ENCODE measurements at places on chromosomes 2 and 18.

DNA sequence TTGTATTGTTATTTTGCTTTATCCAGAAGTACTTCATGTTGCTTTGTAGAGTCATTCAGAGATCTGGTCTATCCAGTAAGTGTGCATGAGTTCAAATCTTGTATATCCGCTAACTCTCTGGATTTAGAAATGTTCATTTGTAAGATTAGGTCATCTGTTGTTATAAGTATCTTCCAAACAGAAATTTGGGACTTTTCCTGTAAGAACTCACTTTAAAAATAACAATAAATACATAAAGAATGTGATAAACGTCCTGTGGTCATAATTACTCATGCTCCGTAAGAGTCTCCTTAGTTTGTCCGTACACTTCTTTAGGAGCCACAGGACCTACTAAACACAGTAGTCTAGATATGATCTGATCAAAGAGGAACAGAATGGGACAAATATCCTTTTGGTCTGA lies 699.9 kb upstream of the SLC8A1 start:
- DNase-seq = no peak

DNA sequence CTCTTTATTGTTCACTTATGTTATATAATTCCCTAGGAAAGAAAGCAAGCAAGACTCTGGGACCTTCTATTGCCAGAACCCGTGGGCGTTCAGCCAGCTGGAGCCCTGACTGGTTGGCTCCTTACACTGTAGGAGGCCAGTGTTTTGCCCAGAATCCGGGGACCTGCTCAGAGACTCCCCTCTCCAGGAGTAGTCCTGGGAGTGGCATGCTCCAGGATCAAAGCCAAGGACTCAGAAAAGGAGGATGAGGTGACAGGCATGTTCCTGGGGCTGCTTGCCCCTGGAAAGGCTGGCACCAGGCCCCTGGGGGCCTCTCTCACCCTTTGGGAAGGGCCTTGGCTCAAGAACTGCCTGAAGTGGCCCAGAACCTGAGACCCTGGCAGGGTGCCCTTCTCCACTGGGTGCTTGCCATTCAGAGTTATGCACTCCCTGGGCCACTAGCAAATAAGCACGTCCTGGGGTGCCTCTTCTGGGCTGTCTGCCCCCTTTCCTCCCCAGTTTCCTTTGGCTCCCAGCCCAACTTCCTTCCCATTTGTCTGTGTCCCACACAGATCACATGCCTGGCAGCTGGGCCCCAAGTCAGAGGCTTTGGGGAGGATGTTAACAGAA lies 19.6 kb upstream of the KIF3C start:
- DNase-seq = peak; percentile 55

DNA sequence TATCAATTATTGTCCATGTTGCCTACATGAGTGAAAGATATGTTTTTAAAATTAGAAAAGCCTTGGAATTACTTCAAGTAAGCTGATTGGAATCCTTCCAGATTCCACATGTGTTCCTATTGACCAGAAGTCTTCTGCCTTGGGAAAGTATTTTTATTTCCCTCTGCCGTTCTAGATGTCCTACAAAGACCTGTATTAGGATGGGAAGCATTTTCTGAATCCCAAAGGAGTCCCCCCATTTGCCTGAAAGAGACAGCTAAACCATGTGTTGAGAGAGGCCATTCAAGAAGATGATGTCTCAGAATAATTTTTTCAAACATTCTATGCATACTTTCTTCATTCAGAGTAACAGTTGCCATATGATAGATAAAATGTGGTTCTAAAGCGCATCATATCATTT lies 19.0 kb upstream of the MYO1B start:
- no peak for DNase-seq

GRCh38 chr2:217797165-217797564 lies 205.6 kb downstream of the TNS1 start:
- DNase-seq = no peak

DNA sequence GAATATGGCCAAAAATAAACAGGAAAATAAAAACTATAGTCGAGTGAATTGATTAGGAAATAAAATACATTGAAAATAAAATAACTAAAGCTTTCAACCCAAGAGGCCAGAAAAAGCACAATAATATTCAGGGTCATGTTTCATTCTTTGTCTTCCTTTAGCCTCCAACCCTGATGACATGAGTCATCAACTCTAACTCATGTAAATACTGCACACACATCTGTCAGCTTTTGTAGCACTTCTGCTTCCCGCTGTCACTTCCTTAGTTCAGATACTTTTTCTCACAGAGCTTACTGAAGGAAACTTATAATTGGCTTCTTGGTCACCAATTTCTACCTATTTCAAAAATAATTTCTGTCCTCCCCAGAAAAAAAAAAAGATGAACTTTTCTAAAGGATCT lies 112.8 kb downstream of the UPP2 start:
- peak; percentile 87 for DNase-seq

DNA sequence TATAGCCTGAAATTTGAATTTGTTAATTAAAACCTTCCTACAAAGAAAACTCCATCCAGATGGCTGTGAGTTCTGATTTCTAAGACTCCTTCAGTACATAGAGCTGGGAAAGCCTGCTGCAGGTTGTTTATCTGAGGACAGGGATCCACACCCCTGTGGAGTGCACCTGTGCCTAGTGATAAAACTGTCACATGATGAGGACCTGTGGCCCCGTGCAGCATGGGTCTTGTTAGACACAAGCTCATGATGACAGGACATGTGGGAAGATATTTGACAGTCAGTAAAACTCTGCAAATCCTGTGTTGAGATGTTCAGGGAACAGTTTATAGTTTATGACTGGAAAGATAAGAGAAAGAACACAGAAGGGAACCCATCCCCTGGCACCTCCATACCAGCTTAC lies 133.2 kb upstream of the TMEM18 start:
- no peak for DNase-seq

DNA sequence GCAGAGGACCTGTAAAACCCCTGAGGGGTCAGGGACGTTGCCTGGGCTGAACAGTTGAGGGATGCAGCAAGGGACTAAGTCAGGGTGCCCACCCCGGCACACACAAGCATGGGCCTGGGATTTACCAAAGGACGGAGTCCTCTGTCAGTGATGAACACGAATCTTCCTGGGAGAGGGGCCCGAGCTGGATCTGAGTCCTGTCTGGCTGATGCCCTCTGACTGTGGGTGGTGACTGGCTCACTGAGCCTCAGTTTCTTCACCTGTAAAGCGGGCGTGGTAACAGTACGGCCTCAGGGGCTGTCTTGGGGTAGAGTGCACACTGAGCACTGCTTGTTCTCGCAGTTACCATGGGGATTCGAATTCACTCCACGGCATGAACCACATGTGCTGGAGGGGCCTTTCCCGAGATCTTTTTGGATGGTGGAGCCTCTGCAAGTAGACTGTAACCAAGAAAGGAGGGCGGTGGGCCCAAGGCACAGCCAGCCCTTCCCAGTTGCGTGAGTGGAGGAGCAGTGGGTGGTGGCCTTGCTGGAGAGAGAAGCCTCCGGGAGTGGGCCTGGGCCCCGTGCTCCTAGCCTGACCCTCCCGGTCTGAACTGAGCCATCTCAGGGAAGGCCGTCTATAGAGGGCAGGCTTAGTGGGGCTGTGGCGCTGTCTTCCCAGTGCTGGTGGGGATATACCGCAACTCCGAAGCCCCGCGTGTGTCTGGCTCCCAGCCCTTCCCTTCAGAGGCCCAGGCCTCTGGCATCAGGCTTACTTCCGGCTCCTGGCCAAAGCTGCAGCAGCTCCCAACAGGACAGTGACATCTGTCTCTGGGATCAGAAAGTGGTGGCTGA lies 130.8 kb upstream of the HS6ST1 start:
- no peak for DNase-seq

DNA sequence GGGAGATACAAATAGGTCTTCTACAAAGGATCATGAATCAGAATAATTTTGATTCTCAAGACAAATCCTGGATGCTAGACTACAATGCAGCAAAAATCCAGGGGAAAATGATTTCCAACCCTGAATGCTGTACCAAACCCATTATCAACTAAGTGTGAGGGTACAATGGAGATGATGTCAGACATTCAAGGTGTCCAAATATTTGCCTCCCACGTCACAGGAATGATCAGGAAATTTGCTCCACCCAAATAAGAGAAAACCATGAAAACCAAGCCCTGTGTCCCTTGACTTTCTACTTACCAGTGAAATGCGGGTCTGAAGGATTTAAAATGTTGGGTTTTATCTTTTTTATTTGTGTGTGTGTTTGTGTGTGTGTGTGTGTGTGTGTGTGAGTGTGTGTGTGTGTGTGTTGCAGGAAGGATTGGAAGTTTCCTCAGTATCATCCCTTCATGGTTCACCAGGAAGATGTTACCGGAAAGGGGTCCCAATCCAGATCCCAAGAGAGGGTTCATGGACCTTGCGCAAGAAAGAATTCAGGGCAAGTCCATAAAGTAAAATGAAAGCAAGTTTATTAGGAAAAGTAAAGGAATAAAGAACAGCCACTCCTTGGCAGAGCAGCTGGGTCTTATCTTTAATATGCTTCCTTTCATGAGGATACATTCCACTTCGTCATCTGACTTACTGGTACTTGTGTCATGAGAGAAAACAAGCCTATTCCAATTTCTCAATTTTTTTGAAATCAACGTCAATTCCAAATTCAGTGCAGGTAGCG lies 61.1 kb upstream of the ID2 start:
- DNase-seq = no peak

DNA sequence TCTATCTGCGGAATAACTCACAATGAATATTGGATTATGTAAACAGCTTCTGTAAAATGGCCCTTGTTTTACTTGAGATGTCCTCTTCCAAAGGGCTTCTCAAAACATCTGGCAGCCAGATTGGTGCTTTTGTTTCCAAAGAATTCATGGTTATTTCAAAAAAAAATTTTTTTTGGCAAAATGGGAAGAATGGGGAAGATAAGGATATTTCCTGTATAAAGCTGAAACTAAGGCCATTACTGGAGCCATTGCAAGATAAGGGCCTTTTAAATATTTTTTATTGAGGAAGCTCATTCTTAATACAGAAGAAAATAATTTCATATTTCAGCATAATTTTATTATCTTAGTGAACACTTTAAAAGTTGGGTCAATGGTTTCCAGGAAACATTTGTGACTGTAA lies 259.1 kb downstream of the GALNT13 start:
- DNase-seq = no peak

DNA sequence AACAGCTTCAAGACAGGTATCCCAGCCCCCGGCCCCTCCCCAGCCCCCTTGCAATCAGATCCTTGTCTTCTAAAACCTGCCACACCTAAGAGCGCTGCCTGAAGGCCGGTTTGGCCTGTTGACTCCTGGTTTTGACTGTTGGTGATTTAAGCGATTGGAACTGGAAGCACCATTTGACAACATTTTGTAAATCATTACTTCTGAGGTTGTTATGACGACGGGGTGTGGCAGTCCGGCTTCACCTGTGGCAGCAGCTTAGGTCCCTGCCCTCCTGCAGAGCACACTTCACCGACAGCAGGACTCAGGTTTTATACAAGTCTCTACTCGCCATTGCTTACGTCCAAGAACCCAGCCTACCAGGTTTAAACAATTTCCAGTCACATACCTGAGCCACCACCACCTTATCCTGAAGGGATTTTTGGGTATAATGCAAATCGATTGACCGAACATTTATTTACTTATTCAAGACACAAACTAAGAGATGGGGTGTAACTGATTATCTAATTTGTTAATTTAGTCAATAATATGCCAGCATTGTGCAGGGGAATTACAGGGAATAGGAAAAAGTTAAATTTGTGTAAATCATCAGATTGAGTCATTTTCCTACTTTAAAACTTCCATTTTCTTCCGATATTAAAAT lies 707 bp upstream of the DGUOK start:
- DNase-seq = no peak

GRCh38 chr18:48676756-48677368 lies 138.0 kb downstream of the CTIF start:
- DNase-seq = peak; percentile 36

DNA sequence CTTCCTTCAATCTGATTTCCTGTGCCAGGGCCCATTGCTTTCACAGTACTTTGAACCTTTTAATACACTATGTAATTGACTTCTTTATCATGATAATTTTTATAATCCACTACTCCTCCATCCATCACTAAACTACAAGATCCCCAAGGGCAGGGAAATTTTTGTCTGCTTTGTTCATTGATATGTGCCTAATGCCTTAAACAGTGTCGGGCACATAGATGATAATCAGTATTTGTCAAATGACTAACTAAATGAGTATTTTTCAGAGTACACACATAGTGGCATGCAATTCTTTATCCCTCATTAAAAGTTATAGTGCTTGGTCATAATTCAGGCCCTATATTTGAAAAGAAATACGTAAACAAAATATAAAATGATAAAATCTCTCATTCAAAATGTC lies 5.3 kb upstream of the STAMBP start:
- no peak for DNase-seq

- no peak for DNase-seq
These were observed 9.3 kb upstream of the NEU4 start for GRCh38 chr2:241799522-241800197.

DNA sequence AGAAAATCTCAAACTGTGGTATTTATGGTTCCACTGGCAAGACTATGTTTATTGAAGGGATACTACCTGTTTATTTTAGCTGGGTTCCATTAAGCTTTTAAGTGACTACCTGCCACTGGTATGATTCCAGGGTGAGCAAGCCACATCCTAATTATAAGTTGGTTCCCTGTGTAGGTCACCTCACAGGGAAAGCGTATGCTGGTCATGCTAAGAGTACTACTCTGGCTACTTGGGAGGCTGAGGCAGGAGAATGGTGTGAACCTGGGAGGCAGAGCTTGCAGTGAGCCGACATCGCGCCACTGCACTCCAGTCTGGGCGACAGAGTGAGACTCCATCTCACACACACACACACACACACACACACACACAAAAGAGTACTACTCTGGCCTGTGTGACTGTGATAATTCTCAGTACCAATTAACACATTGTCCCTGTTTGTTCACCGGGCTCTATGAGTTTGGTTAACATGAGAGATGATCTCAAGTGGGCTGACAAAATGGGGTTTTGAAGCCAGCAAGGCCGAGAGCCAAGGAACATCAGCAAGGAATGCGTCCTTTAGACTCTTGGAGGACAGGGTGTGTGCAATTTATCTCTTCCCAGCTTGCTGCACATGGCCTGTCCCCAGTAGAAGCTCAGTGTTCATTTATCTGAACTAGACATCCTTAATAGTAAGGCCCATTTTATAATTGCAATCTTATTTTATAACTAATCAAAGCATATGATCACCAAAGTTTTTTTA lies 15.2 kb upstream of the ITSN2 start:
- no peak for DNase-seq

DNA sequence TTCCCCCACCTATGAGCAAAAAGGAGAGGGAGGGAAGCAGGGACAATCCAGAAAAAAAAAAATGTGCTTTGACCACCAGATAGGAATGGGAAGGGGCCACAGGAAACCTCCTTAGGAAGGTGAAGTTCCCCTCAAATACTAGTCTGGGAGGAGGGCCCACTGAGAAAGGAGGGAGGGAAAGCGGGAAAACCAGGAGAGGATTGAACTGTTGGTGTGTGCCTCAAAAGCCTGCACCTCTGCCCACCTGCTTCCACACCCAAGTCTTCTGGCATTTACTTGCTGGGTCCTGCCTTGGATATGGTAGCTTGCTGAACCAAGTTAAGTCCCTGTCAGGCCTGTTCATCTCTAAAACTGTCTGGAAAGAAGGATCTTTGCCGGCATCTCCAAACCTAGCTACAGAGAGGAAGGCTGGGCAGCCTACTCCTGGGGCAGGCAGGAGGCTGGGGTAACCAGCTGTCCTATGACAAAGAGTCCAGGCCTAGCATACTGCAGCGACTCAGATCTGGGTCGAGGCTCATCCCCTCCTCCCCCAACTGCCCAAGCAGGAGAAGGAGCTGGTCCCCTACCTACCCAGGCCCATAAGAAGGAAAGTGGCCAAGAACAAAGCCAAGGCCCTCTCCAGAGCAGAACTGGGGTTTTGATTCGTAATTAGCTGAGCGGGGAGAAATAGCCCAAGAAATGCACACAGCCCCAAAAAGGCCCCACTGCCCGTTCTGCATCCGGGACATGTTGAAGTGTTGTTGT lies 3.0 kb downstream of the EN1 start:
- DNase-seq = no peak

GRCh38 chr18:74023220-74023619 lies 124.4 kb downstream of the FBXO15 start:
- DNase-seq = no peak

Data from AML-193 (cell line).